ENCODE measurements at places on chromosomes 12 and 14.
A peak's percentile ranks its signal among the peaks of the same experiment; 100 is the strongest.

- H3K36me3 ChIP-seq: no peaks in the 10 kb centered on the region
- no peak overlapping the region for H3K27ac ChIP-seq
- H3K27me3 ChIP-seq: no peaks in the 10 kb centered on the region
- H3K4me3 ChIP-seq: no peak overlapping the region
Measured at GRCh38 chr12:111248236-111249017, 120.5 kb downstream of the PHETA1 start.

DNA sequence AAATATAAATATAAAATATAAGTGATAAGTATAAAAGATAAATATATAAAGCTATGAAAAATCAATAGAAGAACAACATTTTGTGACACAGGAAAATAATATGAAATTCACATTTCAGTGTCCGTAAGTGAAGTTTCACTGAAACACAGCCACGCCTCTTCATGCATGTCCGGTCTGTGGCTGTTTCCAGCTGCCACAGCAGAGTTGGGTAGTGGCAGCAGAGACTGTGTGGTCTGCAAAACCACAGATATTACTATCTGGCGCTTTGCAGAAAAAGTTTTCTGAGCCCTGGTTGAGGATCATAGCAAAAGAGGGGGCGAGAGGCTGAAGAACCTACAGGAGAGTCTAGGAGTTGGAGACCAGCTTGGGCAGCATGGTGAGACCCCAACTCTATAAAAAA is 780 bp downstream of the SERPINA4 start:
- H3K27me3 ChIP-seq: no peaks in the 10 kb centered on the region
- H3K36me3 ChIP-seq: no peaks in the 10 kb centered on the region
- no peaks in the 10 kb centered on the region for H3K4me1 ChIP-seq

GRCh38 chr14:103545915-103546651 is 16.4 kb downstream of the BAG5 start:
- H3K36me3 ChIP-seq: no peaks in the 10 kb centered on the region
- H3K27ac ChIP-seq: no peak overlapping the region
- H3K4me1 ChIP-seq: no peaks in the 10 kb centered on the region
- no peaks in the 10 kb centered on the region for H3K27me3 ChIP-seq
- no peak overlapping the region for H3K4me3 ChIP-seq

GRCh38 chr12:58479401-58479800 is 440.9 kb downstream of the LRIG3 start:
- H3K4me3 ChIP-seq: no peak overlapping the region
- no peaks in the 10 kb centered on the region for H3K4me1 ChIP-seq
- no peaks in the 10 kb centered on the region for H3K36me3 ChIP-seq
- DNase-seq: no peak

GRCh38 chr14:55417955-55418354 is 6.3 kb upstream of the ATG14 start:
- H3K4me1 ChIP-seq: no peaks in the 10 kb centered on the region
- H3K36me3 ChIP-seq: no peaks in the 10 kb centered on the region
- no peak for DNase-seq
- no peak overlapping the region for H3K27ac ChIP-seq
- H3K4me3 ChIP-seq: no peak overlapping the region

DNA sequence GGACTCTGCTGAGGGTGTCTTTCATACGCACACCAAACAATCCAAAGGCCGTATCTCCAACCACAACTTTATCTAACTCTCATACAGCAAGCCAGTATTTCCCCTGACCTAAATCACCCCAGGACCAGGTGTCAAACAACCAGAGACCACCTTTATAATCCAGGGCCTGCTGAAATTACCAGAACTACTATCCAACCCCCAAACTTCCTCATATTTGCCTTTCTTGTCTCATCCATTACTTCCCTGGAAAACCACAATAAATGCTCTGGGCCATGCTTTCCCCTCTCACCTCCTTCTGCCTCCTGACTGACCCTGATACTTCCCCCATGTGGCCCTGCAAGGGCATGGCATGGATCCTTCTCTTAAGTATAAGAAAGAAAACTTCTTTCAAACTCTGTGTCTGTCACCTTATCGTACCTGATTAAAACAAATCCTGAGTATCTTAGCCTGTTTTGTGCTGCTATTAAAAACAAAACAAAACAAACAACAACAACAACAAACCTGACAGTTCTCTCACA is 44.7 kb upstream of the CRACR2A start:
- no peak overlapping the region for H3K4me3 ChIP-seq
- no peak overlapping the region for H3K27ac ChIP-seq

GRCh38 chr12:68031881-68032739 is 42.9 kb downstream of the IFNG-AS1 start:
- peak overlapping the region; percentile 64 for H3K4me3 ChIP-seq
- no peaks in the 10 kb centered on the region for H3K36me3 ChIP-seq
- no peak for DNase-seq

DNA sequence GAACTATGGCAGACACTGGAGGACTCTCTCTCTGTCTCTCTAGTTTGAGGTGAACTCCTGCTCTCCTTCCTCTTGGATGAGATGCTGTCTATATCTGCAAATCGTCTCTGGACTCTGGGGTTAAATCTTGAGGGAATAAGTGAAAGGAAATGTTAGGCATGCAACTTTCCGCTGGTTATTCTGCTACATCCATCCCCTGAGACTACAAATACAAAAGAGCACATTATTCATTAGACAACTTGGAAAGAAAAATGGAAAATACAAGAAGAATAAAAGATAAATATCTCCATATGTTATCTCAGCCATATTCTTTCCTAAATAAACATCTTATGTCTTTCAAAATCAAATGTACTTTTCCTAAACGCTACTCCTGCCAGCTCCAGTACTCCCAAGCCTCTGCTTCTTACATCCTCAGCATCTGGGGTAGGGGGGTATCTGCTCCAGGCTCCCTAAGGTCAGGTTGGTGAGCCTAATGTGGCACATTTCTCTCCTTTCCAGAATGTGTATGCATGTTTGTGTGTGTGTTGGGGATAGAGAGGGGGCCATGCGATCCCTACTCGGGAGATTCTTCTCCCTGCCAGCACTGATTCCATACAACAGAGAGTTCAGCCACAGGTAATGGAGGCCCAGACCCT is 102.9 kb upstream of the FSCB start:
- no peak overlapping the region for H3K27ac ChIP-seq
- H3K4me3 ChIP-seq: no peak overlapping the region
- H3K4me1 ChIP-seq: no peaks in the 10 kb centered on the region
- H3K36me3 ChIP-seq: no peaks in the 10 kb centered on the region

- peaks cover 36% of the 10 kb centered on the region for H3K36me3 ChIP-seq
- no peak for DNase-seq
- no peak overlapping the region for H3K27ac ChIP-seq
- H3K4me1 ChIP-seq: peaks cover 6% of the 10 kb centered on the region
Measured at GRCh38 chr12:94994312-94994711, 9.2 kb downstream of the NDUFA12 start.

DNA sequence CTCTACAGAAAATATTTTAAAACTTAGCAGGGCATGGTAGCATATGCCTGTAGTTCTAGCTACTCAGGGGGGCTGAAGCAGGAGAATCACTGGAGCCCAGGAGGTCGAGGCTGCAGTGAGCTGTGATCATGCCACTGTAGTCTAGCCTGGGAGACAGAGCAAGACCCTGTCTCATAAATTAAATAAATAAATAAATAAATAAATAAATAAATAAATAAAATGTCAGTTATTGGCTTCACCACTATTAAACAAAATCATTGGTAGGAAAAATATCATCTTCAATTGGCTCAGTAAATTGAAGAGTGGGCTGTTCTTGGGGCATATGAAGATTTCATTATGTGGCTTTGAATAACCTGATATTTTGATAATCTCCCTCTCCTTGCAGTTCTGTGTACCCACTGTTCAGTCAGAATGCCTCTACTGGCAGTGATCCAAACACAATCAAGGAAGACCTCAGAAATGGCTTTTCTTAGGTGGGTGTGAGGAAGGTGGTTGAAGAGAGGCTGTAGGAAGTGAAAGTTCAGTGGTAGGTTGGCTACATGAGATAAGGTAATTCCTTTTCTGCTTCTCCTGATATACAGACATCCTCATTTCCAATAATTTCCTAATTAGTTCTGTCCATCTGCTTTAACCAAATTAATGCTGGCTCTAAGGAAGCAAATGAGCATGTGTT is 175.8 kb downstream of the MSRB3 start:
- H3K36me3 ChIP-seq: no peaks in the 10 kb centered on the region
- H3K4me1 ChIP-seq: no peaks in the 10 kb centered on the region
- no peak overlapping the region for H3K27ac ChIP-seq
- no peak overlapping the region for H3K4me3 ChIP-seq
- peaks cover 2% of the 10 kb centered on the region for H3K27me3 ChIP-seq
- DNase-seq: no peak

DNA sequence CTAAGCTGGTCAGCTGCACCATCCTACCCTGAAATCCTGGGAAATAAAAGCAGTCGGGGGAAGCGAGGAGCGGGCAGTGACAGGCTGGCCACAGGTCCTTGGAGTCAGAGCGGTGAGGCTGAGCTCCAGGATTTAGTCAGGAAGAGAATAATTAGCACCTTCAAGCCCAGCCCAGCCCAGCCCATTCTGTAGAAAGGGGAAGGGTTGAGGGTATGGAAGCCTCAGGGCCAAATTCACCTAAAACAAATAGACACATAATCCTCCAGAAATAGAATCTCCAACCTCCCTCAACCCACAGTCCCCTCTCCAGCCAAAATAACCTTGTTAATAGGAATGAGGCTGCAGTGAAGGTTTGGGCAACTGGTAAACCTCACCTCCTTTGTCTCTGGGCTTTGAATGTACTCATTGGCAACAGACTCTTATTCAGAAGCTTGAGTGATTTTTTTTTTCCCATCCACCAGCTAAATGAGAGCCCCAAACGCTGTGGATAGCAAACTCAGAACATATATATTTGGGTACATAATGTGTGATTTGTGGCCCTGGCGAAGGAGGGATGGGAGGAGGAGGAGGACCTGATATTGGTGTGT is 334.1 kb downstream of the DPF3 start:
- no peak for DNase-seq
- no peaks in the 10 kb centered on the region for H3K36me3 ChIP-seq
- peaks cover 2% of the 10 kb centered on the region for H3K27me3 ChIP-seq
- H3K4me1 ChIP-seq: no peaks in the 10 kb centered on the region

DNA sequence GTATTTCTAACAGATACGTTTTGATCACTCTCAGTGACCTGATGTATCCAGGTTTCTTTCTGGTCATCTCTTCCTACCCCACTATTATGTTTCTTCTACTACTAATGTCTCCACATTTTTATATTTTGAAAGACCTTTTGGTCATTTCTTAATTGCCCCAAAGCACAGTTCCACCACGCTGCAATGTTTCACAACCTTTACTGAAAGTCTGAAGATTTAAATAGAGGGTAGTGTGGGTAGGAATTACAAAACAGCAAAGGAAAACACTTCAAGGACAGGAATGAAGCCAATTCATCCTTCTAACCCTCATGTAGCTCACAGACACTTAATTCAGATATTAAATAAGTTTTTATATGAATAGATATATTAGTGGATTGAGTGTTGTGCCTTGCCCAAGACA is 36.1 kb upstream of the SLC16A7 start:
- no peaks in the 10 kb centered on the region for H3K36me3 ChIP-seq
- no peaks in the 10 kb centered on the region for H3K27me3 ChIP-seq
- no peaks in the 10 kb centered on the region for H3K4me1 ChIP-seq
- DNase-seq: no peak
- H3K27ac ChIP-seq: no peak overlapping the region
- H3K4me3 ChIP-seq: no peak overlapping the region

DNA sequence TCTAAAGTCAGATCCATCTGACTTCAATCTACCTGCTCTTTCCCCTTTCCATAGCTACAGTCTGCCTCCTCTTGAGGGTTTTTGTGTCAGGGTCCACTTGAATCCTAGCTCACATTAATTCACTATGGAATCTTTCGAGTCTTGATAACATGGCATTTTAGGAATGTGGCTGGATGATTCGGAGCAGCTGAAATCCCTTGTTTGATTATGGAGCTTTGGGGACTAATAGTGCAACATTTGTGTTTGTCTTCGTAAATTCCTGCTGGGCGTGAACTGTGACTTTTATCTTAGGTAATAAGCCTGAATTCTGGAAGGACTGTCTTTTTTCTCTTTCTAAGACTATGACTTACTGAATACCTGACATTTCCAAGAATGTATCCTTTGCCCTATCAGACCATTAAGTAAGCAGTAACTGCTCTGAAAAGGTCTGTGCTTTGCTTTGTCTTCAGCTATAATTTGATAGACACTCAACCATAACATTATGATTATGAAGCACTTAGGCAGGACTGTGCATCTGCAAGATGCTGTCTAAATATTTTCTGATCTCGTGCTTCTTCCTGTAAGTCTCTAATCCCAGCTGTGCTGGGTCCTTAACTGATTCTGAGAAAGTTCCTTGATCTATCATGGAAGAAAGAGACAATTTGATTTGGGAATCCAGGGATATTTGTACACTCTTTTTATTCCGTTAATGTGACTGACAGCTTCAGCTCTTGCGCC is 19.0 kb upstream of the PELI2 start:
- H3K27ac ChIP-seq: no peak overlapping the region
- no peak for DNase-seq
- H3K4me3 ChIP-seq: no peak overlapping the region
- H3K36me3 ChIP-seq: no peaks in the 10 kb centered on the region

DNA sequence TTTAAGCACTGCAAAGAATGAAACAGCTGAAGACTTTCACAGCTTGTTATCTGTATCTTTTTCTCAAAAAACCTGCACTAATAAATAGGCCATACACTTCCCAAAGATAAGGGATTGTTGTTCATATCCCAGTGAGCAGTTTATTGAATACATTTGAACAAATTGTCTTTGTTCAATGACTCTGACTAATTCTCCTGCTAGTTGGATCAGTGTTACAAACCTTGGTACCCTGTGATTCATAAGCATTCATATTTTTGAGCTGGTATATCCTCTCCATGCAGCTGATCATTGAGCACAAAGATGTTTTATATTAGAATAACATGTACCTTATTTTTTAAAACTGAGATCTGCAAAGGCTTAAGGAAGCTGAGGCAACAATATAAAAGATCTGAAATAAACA is 58.9 kb upstream of the FSCB start:
- H3K4me3 ChIP-seq: no peak overlapping the region
- no peaks in the 10 kb centered on the region for H3K36me3 ChIP-seq
- H3K27ac ChIP-seq: no peak overlapping the region
- H3K4me1 ChIP-seq: no peaks in the 10 kb centered on the region

GRCh38 chr12:129119537-129119936 is 266.3 kb downstream of the GLT1D1 start:
- H3K4me1 ChIP-seq: no peaks in the 10 kb centered on the region
- H3K27me3 ChIP-seq: no peaks in the 10 kb centered on the region
- DNase-seq: no peak
- H3K4me3 ChIP-seq: no peak overlapping the region
- H3K36me3 ChIP-seq: no peaks in the 10 kb centered on the region

GRCh38 chr12:102962986-102963385 is 5.5 kb downstream of the ASCL1 start:
- H3K27me3 ChIP-seq: peaks cover 70% of the 10 kb centered on the region
- H3K4me1 ChIP-seq: peaks cover 11% of the 10 kb centered on the region
- no peak overlapping the region for H3K27ac ChIP-seq
- no peaks in the 10 kb centered on the region for H3K36me3 ChIP-seq
- H3K4me3 ChIP-seq: no peak overlapping the region

- H3K27ac ChIP-seq: no peak overlapping the region
- H3K4me3 ChIP-seq: no peak overlapping the region
- H3K4me1 ChIP-seq: no peaks in the 10 kb centered on the region
- no peaks in the 10 kb centered on the region for H3K36me3 ChIP-seq
- no peaks in the 10 kb centered on the region for H3K27me3 ChIP-seq
Measured at GRCh38 chr12:20451761-20452160, 83.4 kb downstream of the PDE3A start.

GRCh38 chr12:102347811-102348210 is 132.6 kb downstream of the IGF1 start:
- H3K27ac ChIP-seq: no peak overlapping the region
- no peak for DNase-seq
- no peaks in the 10 kb centered on the region for H3K36me3 ChIP-seq
- H3K4me1 ChIP-seq: no peaks in the 10 kb centered on the region
